Cortex of kidney (tissue), 1 donor: ENCODE measurements at places on chromosomes 11 and 22.

DNA sequence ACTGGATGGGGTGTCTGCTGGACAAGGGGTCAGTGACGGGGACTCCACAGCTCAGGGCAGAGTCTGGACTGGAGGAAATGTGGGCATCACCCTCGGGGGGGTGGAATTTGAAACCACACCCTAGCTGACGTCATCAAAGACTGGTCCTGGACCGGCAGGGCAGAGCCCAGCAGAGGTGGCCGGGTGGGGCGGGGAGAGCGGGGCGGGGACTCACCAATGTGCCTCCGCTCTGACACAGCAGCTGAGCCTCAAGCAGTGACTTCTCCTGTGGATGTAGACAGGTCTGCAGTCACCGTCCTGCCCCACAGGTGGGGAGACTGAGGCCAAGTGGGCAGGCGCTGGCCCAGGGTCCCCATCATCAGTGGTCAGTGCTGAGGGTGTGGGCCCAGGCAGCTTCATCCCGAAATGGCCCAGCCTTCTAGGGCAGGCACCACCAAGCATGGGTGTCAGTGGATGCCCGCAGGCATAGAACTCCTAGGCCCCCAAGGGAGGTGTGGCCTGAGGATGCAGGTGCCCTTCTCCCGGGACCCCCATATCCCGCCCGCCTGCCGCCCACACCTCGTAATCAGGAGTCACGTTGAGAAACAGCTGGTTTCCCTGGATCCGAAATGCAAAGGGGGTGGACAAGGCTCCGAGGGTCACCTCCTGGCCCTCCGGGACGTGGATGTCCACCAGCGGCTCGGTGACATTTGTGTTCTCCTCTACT is 603 bp downstream of the CDHR5 start:
- no peak for DNase-seq

GRCh38 chr11:117961896-117962295 is 24.3 kb upstream of the IL10RA start:
- DNase-seq: no peak

GRCh38 chr11:50072226-50073112 is 39.8 kb downstream of the OR4C45 start:
- no peak for DNase-seq

- DNase-seq: no peak
These were observed 924.6 kb upstream of the FAT3 start for GRCh38 chr11:91299980-91300379.

- no peak for DNase-seq
These were observed 93.0 kb upstream of the TOP3B start for GRCh38 chr22:22075382-22076163.

DNA sequence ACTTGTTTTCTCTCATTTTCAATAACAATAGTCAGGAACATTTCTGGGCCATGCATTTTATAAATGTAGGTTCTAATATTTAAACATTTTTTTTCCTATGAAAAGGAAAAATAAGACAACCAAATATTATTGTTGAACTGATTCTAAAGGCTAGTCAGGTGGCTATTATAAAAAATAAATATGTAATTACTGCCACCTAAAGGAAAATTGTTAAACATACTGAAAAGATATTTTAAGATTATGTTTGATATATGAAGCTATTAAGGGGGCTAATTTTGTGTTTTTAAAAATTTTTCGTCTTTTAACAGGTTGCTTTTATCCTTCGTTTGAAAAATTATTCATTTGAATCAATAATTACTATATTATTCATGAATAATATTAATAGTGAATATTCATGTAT is 62.2 kb upstream of the FDX1 start:
- DNase-seq: no peak

GRCh38 chr11:120646206-120646605 is 134.7 kb downstream of the GRIK4 start:
- DNase-seq: no peak

DNA sequence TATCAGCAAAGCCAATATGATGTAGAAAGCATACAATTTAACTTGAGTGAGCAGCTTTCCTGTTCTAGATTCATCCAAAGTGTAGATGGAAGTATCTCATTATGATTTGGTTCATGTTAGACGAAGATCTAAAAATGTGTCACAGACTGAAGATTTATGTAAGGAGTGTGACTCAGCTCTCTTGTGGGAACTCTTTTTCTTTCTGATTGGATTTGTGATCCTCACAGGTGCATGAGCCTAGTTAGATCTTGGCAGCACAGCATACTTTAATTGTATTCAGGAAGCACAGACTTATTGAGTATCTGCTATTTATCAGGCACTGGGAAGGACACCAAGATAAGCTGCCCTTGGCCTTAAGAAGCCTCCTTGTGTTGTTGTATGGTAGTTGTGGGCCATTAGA is 147.1 kb downstream of the C11orf91 start:
- no peak for DNase-seq
